Midbrain (tissue), 1 donor: ENCODE measurements at places on chromosomes 1 and 21.

DNA sequence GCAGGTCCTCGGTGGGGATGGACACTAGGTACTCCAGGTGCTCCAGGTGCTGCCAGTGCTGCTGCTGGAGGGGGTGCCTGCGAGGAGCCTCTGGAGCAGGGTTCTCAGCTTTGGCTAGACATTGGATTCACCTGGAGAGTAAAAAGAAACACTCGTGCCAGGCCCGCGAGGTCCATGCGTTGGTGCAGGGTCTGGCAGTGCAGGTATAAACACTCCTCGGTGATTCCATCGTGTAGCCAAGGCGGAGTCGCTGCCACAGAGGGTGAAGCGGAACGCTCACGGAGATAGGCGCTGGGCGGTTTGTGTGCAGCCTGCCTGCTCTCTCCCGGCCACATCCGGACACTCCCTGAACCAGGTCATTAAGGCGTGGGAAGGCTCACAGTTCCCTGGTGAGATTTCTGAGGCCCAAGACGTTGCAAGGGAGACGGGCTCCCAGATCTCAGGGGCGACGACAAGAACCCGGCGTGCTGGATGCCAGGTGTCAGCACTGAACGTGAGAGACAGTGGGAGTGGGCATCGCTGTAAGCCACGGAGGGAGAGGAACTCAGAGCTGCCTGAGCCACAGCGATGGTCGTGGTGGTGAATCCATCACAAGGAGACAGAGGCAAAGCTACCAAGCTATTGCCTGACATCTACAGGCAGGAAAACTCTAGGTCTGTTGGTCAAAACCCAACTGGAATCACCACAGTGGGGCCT lies 17.2 kb upstream of the SUMO3 start:
- DNase-seq: no peak

DNA sequence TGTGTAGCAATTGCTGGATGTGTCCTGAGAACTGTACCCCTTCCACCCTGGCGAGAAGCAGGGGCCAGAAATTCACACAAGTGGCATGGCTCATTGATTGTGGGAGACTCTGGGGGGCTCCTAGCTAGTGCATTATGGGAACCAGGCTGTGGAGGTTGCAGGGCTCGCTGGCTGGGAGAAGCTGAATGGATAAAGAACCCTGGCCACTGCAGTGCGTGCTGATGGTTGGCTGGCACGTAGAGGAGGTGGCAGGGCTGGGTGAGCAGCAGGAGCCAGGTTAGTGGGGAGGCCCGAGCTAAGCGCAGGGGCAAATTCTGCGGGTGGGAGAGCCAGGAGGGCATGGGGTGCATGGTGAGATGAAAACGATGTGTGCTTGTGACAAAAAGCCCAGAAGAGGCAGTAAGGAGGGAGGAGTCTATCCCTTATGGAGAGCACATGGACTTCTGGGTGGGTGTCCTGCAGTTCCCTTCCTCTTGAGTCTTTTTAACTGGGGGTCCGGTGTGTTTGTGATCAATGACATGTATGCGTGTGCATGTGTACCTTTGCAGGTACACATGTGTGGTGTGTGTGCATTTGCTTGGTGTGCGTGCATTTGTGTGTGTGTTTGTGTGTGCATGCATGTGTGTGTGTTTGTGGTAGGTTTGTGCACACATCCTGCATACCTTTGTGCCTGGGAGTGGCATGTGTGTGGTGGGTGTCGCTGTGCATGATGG lies 3.6 kb downstream of the GUK1 start:
- DNase-seq: no peak

DNA sequence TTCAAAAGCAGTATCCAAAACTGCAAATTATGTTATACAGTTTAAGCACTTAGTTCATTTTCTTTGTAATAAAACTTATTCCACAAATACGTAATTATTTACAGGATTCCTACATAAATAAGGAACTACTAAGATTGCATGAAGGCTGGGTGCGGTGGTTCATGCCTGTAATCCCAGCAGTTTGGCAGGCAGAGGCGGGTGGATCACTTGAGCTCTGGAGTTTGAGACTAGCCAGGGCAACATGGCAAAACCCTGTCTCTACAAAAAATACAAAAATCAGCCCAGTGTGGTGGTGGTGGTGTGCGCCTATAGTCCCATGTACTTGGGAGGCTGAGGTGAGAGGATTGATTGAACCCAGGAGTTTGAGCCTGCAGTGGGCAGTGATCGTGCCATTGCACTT lies 69.3 kb downstream of the POU2F1 start:
- no peak for DNase-seq

DNA sequence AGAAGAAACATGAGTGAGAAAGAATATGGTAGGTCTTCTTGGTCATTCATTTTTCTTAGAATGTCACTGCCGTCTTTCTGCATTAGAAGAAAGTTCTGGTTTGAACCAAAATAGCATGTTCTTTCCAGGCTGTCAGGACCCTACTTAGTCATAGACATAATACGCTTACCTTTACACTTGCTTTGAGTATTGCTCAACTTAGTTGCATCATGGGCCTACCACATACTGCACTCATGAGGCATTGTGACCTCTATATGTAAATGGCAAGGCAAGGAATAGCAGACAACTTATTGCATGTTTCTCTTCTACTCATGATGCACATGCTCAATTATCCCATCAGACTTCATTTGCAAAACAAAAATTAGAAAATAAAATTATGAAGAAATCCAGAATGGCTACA lies 415.0 kb downstream of the HLX start:
- DNase-seq: no peak

DNA sequence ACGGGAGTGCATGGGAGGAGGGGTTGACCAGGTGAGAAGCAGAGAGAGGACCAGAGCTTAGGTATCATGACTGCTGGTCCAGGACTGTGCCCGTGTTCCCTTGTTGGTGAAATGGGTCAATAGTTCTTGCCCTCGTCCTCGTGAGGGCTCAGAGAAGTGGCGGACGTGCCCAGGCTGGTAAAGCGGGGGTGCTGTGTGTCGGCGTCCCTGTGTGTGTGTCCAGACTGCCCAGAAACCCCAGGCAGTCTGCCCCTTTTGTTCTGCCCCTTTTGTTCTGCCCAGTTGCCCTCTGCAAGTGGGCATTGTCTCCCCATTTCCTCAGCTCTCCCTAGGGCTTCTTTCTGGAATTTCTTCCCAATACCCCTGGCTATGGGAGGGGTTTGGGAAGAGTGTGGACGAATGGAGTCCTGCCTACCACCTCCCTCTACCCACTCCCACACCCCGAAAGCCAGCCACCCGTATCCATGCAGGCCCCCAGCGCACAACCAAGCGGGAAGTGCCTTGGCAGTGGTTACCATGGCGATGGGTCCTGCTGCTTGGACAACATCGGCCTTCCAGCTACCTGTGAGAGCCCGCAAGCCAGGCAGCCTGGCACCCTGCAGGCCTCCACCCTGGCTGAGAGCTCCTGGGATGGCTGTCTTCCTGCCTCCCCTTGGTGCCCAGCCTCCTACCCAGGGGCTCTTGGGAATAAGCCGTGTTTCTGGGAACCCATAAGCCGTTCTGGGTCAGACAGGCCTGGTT lies 34.7 kb downstream of the ACOT11 start:
- no peak for DNase-seq

GRCh38 chr1:67892476-67893125 lies 59.3 kb upstream of the GNG12 start:
- no peak for DNase-seq

DNA sequence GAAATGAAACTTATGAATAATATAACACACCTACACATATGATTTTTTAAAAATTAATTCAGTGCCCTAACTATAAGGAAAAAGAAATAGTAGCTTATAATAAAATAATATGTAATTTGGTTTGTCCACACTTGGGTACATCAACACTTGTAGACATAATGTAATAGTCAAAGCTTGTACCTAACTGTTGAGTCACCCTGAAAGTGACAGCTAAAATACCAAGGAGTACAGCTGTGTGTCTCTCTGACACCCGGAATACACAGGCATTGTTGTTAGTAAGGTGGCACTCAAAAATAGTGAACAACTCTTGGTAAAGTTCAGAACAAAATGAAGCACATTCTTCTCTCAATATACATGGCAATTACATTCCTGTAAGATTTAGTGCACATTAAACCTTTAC lies 243.4 kb downstream of the TRABD2B start:
- no peak for DNase-seq

GRCh38 chr1:106178791-106179190 lies 877.7 kb upstream of the PRMT6 start:
- no peak for DNase-seq

GRCh38 chr1:181391301-181391900 lies 91.9 kb upstream of the CACNA1E start:
- DNase-seq: no peak

DNA sequence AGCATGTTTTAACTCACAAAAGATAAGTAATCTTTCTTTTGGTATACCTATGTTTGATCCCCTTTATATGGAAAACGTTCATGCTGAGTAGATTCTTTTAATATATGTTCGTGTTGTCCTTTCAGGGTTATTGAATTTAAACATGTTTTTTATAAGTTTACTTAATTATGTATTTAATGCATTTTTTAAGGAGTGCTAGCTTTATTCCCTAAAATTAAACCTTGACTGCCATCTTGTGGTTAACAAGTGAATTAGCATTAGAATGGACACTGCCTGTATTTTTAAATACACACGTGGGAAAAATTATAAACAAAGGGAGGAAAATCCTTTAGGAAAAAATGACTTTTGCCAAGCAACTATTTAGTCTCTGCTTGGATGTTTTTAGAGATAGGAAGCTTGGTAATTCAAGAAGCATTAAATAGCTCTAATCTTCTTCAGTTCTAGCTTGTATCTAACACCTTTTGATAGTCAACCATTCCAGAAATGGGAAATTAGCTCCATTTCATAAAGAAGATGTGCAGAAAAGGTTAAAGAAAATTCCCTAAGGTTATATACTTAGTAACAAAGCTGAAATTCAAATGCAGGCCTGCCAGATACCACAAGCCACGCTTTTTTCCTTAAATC lies 43.0 kb downstream of the UBE2U start:
- DNase-seq: peak; percentile 41

GRCh38 chr1:201715801-201716741 lies 112.9 kb upstream of the IPO9 start:
- DNase-seq: peak; percentile 70

DNA sequence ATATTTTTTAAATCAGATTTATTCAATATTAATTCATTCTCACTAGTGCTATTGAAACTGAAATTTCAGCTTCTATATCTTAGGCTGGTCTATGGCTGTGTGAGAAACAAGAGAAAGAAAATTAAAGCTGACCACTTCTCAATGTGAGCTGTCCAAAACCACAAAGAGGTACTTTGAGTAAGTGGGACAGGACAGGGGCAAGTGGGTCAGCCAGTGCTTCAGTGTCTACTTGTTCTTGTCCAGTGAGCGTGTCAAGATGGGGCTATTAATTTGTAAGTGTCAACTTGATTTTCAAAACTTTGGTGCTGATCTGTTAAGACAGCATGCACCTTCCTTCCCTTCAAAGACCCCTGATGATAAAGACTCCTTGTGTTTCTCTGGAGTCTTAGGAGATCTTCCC lies 533.9 kb downstream of the PLPP3 start:
- no peak for DNase-seq
